ENCODE measurements at places on chromosomes 11 and 22.
A peak's percentile ranks its signal among the peaks of the same experiment; 100 is the strongest.

DNA sequence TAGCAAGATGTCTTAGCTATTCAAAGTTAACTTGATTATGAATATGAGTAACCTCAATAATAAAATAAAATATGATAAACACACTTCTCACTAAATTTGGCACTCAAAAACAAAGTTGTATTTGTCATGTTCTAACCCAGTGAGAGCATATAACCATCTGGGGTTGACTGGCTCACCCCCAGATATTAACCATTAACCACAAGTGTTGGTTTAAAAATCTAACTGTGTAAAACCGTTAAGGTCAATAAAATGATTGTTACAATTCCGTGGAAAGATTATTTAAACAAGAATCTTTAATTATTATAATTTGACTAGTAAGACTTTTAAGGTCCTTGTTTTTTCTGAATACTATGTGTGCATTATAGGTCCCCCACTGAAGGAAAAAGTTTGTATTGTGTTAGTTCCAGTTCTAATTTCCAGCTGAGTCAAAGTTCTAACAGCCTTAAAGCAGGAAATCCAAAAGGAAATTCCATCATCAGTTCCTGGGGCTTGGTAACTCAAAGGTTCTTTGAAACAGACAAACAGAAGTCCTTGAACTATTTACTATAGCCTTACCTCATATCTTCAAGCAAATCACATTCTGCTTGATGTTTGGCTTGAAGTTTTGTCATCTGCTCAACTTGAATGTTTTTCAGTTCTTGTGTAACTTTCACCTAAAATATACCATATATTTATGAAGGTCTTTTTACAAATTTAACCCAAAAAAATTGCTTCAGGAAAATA, 2.5 kb downstream of the FCHSD2 start:
- peak; percentile 89 for DNase-seq

GRCh38 chr11:77170107-77170506, 42.1 kb downstream of the MYO7A start:
- no peak for DNase-seq

- DNase-seq: no peak
These were observed 17.9 kb downstream of the CAPN5 start for GRCh38 chr11:77084581-77085191.

GRCh38 chr11:134460062-134460561, 48.1 kb upstream of the B3GAT1 start:
- DNase-seq: no peak

DNA sequence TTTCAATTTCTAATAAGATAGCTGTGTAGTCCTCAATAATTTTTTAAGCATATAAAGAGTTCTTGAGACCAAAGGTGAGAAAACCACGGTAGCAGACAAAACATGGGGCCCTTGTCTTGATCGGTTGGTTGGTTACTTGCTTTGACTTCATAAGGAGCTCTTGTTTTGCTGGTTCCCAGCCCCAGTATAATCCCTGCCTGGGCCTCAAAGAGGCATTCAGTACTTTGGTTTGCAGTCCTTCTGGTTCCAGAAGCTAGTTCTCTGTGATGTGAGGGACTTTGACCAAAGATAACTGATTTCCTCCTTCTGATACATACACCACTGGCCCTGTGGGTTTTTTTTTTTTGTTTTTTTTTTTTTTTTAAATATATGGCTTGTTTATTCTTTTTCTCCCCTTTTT, 17.1 kb downstream of the MARK2 start:
- no peak for DNase-seq

- DNase-seq: no peak
These were observed 232.2 kb downstream of the GUCY1A2 start for GRCh38 chr11:106785913-106786650.

DNA sequence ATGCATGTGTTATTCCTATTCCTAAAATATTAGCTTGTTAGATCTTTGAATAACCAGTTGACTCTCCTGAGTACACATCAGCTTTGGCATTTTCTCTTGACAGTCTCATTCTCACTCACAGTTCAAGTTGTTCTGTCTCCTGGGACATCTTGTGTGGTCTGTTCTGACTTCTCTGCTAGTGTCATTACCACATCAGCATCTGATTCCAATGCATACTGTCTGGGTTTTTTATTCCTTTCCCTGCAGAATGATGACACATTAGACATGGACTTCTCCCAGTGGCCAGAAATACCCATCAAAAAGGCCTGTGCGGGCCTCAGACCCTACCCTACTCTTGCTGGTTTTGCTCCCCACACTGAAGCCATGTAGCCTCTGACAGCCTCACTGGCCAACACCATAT, 2.7 kb downstream of the ZNF74 start:
- no peak for DNase-seq

GRCh38 chr11:3942956-3943497, 87.6 kb downstream of the STIM1 start:
- DNase-seq: peak; percentile 68

DNA sequence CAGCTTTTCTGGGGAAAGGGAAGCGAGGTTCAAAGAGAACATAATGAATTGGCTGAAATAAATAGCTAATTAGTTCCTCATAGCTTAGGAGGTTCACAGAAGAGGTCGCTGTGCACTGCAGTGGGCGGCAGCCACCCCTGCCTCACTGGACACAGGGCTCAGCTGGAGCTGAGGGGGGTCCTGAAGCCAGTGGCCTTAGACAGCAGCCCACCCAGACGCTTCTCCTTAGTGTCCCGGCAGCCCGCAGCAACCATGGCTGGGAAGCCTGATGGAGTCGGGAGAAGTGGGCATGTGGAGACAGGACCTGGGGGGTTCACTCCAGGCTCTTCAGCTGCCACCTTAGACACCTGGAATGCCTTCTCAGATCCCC, 75.4 kb downstream of the TRIM29 start:
- no peak for DNase-seq

DNA sequence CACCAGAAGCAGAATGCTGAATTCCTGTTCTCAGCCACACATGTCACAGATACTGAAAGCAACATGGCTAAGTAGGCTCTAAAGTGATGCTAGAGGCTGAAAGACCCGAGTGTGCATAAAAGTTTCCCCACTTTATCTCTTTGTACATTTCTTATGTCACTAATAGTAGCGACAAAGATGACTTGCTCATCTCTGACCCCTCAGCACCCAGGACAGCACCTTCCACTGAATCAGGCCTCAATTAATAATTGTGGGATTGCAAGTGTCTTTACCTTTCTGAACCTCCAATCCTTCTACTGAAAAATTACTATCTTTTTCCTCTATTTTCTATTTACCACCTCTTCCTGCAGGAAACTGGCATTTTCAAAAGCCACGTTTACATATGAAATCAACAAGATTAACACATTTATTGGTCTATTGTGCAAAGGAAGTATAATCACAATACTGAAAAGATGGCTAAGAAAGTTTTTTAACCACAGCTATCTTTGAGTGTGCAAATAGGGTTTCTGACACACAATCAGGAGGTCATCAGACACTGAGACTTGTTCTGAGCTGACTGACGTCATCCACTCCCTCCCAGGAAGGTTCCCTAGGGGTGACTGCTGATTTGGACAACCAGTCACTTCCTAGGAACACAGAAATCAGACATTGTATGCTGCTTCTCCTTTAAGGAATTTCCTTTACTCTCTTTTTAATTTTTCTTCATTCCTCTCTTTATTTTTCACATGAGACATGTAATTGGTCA, 213.9 kb upstream of the ISX start:
- no peak for DNase-seq

DNA sequence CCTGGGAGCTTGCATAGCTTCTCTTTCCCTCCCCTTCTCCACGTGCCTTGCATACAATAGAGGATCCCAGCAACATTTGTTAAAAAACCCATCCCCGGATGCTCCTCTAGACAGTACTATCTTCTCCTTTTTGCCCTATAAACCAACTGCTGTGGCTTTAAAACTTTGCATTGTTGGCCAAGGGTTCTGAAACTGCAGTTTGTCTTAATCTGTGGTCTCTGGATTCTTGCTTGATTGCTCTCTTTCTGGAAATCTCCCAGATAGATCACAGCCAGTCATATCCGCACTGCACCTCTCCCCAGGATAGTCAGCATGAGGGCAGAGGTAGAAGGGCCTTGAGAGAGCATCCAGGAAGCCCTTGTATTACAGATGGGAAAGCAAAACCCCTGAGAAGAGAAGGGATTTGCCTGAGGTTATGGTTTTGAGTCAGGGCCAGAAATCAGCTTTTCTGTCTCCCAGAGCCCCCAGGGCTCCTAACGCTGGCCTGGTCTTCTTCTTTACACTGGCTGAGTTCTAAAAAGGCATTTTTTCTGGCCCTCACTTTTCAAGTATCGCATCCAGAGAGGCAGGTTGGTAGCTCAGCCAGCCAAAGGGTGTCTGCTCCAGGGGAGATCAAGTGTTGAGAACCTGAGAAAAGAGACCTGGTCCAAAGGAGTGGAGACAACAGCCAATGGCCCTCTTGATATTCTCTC, 70.6 kb downstream of the ADM start:
- DNase-seq: no peak

GRCh38 chr22:33063611-33064010, 5.4 kb upstream of the SYN3 start:
- DNase-seq: no peak

DNA sequence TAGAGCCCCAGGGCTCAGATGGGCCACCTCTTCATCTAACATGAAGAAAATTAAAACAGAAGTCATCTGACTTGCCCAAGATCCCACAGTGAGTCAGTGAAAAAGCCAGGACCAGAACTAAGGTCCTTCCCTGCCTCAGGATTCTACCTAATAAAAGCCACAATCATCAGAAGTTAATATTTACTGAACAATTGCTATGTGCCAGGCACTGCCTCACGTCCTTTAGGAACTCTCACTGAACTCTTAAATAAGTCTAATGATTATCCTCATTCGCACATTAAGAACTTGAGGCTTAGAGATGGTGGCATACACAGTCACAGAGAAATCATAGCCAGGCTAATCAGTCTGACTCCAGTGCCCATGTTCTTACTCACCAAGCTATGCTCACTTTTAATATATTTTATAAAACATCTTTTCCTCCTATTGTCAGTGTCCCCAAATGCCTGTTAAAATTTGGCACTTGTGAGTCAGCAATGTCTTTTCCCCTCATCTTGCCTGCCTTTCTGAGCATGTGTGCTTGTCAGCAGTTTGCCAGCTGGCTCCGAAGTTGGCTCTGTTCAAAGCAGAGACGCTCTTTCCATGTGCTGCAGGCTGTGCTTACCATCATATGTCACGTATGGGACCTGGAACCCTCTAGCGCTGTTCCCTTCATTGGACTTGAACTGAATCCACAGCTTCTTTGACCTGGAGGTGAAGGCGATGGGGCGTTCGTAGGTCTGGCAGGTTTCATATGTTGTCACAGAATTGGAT, 21.5 kb upstream of the NRIP3 start:
- DNase-seq: no peak

DNA sequence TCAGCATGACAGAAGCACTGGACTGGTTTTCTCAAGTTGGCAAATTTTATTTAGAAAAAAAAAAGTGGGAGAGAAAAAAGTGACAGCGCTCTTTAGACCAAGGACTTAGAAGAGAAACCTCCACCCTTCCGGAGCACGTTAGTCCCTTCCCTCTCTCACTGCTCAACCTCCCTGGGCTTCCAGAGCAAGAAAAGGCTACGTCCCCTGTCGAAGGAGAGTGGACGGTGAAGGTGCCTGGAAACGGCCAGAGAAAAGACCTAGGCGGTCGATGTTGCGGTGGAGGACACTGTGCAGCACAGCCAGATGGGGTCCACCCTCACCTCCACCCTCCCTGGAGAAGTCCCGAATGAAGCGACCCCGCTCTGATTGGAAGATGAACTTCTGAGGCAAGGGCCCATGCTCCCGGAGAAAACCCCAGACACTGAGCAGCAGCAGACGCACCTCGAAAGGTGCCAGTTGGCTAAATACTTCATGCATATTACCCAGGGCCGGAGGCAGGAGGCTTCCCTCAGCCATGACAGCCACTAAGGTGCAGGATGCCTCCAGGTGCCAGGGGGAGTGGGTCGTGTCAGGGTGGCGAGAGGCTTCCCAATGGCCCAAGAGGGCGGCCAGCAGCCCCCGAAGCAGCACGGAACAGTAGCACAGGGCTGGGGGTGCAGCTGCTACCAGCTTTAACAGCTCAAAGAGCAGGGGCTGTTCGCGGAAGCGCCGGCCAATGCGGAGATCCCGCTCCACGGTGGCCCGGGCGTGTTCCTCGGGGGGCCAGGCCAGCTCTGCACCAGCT, 604 bp upstream of the GANAB start:
- DNase-seq: no peak

DNA sequence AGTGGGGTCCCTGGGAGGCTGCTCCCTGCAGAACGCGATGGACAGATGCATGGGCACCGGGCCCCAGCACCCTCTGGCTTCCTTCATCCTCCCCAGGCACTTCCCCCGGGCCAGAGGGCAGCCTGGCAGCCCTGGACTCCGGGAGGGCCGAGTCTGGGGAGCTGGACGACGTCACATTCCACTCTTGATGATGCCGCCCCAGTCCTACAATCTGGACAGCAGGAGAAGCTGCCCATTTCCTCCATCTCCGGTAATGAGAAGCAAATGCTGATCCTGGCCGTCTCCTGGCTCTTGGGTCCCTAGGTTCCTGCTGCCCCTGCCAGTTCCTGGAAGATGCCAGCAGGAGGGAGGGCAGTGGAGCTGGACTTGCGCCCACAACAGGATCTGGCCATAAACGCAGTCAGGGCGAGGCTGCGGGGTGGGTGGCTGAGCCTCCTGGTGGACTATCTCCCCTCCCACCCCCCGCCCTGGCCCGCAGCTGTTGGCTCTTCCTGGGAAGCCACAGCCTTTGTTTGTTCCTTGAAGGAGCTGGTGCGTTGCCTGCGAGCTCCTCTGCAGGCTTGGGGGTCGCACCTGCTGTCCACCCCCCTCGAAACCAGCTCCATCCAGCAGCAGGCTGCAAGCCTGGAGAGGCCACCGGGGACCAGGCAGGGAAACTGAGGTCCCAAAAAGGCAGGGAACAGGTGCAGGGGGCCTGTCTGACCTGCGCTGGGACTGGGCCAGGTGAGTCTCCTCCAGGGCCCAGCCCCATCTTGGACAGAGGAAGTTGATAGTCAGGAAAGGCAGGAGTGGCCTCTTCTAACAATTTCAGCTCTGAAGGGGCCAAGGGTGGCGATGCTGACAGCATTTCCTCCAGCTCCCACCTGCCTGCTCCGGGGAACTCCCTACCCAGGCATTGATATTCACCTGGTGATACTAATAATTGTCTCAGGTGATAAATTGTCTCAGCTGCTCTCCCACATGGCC, 17.9 kb upstream of the MUC6 start:
- peak; percentile 6 for DNase-seq

DNA sequence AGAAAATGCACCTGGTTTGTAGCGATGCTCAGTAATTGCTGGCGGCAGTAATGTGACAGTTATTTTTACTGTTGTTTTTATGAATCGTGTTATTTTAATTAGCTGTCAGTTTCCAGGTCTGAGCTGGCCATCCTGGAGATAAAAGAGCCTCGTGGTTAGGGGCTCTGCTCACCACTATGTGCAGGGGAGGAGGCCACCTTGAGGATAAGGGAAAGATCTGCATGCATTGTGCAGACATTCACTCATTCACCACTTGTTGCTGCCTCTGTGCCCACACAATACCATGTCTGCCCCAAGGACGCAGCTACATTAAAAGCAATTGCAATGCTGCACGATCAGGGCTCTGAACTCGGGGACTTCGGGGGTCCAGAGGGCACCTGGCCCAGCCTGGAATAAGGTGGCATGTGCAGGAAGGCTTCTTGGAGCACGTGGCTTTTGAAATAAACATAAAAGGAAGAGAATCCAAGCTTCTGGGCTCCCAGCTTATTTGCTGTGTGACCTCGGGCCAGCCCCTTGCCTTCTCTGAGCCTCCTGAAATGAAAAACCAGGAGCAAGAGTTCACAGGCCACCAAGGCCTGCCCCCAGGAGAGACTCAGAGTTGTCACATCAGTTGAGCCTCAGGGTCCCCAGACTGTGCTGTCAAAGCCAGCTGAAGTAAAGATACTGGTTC, 44.7 kb upstream of the SHISAL1 start:
- no peak for DNase-seq

- no peak for DNase-seq
These were observed 217.1 kb downstream of the CSNK2A3 start for GRCh38 chr11:11135820-11136476.

GRCh38 chr22:44846726-44847275, 94.4 kb downstream of the ARHGAP8 start:
- no peak for DNase-seq

Measured in endothelial cell of umbilical vein (primary cell).